ENCODE measurements at places on chromosomes 7 and 10.
A peak's percentile ranks its signal among the peaks of the same experiment; 100 is the strongest.

- no peak for DNase-seq
Observed at GRCh38 chr10:15106352-15107013, 9.3 kb downstream of the RPP38 start.

DNA sequence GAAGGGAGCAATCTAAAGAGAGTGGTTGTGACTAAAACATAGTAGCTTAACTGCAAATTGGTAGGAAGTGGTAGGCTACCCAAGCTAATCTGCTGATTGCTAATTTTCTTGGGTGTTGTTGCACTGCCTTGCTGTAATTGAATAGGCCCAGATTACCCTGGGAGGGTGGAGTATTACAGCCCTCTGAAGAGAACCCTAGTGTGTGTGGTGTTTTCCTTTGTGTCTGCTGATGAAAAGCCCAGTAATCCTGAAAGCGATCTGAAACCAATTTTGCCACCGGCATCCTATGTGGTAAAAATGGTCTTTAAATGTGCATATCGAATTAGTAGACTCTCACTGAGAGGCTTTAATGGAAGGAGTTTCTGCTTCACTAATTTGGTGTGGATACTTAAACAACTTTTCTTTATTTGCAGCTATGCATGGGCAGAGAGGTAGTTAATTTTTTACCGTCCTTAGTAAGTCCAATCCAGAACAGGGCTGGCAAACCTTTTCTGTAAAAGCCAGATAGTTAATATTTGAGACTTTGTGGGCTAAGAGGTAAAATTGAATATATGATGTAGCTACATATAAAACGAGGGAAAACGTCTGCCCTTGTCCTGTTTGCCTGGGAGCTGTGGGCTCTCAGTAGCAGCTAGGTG is 92.5 kb downstream of the CSTF2T start:
- no peak for DNase-seq

- DNase-seq: peak; percentile 20
Observed at GRCh38 chr7:42143711-42144600, 93.1 kb downstream of the GLI3 start.

DNA sequence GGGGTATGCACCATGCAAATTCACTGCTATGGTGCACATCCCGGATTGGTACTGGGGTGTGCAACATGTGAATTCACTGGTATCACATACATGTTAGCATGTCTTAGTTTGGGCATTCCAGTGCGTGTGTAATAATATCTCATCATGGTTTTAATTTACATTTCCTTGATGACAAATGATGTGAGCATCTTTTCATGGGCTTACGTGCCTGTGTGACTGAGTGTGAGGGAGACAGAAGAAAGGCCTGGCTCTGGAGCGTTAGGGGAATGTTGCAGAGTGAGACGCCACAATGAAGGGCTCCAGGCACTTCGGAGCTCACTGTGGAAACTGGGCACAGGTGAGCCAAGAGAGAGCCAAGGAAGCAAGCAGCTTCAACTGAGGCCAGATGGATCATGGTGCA is 162.6 kb downstream of the UBE2H start:
- peak; percentile 20 for DNase-seq

GRCh38 chr10:132058111-132058745 is 7.5 kb upstream of the JAKMIP3 start:
- DNase-seq: no peak

DNA sequence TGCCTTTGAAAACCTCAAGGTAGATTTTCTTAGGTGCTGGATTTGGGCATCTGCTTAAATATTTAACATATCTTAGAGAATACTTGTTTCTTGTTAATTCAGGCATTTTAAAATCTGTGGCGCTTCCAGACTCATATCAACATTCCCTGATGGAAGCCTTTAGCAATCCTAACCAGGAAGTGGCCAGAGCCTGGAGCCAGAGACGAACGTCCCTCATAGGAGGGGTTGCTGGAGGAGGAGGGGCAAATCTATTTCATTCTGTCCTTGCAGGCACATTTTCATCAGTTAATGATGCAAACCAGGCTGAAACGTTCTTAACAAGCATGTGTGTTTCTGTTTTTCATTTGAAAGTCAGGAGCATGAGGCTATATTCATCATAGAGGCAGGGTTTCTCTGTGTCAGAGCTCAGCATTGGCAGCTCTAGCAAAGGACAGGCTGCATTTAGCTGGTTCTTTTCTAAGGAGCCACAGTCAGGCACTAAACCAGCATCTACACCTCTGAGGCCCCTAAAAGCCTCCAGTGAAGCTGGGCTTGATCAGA is 17.8 kb upstream of the IFIT2 start:
- no peak for DNase-seq

GRCh38 chr10:109851616-109852474 is 71.5 kb downstream of the XPNPEP1 start:
- no peak for DNase-seq

- DNase-seq: no peak
Observed at GRCh38 chr10:47095211-47095610, 184.0 kb downstream of the PTPN20 start.

All from HS-5 (cell line).